ENCODE measurements at places on chromosomes 7 and 10.

DNA sequence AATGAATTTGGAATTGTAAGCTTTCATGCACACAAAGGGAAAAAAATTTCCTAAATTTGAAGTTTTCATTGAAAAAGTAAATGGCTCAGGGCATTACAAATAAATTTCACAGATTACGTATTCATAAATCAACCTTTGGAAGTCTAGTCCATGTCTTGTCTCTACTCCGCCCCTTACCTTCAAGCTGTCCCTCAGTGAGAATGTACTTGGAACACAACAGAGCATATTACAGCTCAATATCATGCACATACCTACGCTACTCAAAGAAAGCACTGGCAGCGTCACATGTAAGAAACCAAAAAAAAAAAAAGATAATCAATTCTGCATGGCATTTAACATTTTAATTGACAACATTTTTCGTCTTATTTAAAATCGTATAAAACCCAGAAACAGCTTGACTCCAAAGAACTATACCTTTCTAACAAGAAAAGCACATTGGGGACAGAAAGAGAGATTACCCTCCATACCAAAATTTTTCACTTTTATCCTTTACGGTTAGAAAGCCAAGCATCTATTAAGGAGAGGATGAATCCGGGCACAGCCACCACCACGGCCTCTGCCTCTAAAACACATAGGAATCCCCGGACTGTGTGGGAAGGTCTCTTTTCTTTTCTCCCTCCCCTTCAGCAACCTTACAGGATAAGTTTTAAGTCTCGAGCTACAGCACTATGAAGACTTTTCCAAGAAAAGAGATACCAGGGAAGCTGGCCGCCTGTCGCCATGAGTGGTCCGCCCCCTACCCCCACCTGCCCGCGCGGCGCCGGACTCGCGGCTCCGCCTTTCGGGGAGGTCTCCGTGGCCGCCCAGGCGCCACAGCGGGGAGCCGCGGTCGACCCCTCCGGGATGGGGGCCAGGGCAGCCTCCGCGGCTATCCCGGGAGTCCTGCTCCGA is 1.1 kb downstream of the JMJD1C start:
- no peak for DNase-seq

DNA sequence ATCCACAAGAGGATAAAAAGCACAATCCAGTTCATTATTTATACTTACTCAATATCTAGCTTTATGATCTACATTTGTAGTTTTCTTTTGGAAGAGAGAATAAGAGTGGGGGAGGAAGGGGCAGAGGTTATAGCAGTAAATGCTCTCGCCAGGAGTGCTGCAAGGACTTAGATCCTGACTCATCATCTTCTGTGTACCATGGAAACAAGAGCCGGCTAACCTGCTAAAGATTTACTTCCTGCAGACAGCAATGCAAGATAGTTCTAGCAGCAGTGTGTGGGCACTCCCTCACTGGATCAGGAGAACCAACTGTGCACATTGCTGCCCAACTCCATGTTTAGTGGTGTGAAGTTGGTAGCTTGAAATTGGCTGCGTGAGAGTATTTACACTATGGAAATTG is 47.7 kb upstream of the TRIL start:
- DNase-seq, result no peak

DNA sequence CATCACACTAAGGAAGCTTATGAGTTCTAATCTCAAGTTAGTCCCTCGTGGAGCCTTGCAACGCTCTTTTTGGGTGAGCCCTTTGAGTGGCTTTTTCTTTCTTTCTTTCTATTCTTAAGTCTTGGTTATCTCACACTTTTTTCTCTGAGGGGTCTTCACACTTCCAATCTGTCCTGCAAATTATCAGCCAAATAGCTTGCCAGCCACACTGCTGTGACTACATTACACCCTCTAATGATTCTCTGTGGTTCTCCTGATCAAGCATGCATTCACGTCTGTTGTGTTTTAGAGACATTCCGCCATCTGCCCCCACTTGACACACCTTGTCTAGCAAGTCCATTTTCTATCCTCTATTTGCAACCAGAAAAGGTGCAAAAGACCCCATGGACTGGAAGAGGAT is 340.2 kb downstream of the THSD7A start:
- DNase-seq, result no peak

- no peak for DNase-seq
Observed at GRCh38 chr10:28737096-28737495, 59.8 kb downstream of the BAMBI start.

DNA sequence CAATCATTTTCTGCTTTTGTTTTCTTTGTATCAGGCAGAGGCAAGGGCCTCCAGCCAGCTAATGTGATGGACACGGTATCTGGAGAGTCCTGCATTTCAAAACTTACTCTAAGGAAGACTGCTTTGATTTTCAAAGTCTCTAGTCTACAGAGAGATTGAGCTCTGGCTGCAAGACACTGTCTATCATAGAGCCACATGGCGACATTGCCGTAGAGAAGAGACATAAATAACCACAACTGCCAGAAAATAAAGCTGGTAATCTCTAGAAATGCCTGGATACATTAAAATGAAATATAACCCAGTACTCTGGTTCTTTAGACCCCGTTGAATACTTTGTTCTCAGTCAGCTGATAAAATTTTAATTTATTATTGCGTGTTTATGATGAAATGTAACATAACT is 90.8 kb downstream of the OTUD1 start:
- peak; percentile 17 for DNase-seq

DNA sequence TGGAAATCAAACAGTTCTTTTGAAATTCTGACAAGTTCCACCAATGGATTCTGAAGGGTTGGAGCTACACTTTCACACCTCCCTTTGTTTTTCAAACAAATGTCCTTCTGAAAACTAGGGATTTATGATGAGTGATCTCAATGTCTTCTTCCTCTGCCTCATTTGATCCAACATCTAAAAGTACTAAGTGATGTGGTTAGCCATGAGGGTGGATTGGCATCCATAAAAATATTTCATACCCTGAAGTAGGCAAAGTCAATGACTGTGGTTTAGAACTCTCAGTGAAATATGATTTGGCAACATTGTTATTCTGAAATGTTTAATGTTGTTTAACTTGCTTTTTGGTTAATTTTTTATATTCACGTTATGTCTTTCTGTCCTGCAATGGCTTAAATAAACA is 136.9 kb downstream of the MBL2 start:
- DNase-seq, result no peak

DNA sequence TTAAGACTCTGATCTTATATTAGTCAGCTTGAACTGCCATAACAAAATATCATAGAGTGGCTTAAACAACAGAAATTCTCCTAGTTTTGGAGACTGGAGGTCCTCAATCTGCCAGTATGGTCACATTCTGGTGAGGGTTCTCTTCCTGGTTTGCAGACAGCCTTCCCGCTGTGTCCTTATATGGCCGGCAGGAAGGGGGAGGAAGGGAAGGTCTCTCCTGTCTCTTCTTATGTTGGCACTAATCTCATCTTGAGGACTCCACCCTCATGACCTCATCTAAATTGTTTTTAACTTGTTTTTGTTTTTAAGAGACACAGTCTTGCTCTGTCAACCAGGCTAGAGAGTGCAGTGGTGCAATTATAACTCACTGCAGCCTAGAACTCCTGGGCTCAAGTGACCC is 53.1 kb downstream of the VPS41 start:
- no peak for DNase-seq

DNA sequence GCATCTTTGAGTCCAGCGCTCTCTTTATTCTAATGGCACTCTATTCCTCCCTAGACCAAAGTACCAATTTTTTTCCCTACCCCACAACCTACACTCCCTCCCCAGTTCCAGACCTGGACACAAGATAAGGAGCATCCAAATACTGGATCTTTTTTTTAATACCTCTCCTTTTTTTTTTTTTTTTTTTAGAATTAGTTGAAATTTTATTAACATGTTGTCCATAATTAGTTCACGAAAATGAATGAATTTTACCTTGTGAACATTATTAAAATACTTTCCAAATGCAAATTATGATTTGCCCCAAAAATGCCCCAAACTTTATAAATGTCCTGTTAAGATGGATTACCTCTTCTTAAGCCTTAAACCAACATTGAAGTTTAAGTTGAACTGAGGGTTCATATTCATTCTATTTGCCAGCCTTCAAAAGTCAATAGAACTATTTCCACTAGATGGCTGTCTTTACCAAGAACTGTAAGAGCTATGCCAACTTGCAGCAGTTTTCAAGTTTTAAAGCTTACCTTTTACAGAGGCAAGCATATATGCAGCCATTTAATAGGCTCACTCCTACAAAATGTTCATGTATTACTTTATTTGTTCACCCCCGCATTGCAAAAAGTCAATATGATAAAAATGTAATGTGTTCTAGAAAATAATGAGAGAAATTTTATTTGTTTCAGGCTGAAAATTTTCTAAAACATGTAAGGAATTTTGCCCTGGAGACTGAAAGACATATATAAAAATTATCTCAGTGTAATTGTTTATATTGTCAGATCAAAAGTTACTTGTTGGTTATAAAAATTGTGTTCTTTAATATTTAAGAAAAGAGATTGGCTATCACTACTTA is 39.7 kb upstream of the TNKS2 start:
- DNase-seq, result peak; percentile 26

- no peak for DNase-seq
Observed at GRCh38 chr10:93413252-93413689, 68.9 kb downstream of the MYOF start.

DNA sequence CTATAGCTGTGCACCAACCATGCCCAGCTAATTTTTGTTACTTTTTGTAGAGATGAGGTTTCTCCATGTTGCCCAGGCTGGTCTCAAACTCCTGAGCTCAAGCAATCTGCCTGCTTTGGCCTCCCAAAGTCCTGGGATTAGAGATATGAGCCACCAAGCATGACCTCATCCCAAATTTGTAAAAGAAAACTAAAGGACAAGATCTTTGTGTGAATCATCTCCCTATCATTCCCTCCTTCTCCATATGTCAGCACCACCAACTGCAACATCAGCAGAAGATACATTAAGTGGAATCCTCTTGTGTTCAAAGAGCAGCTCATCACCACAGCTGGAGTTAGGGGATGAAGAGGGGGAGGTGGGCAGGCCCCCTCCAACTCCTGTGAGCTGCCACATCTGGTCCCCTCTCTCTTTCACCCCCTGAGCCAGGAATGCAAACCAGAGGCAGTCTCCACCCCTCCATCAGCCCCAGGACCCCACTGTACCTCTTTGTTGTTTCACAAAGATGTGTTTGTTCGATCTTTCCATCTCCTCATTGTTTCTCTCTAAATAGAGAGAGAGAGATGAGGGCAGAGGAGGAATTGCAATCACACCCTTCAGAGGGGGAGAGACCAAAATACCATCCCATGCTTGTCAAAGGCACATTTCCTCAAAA is 47.3 kb upstream of the PIP4K2A start:
- no peak for DNase-seq

- no peak for DNase-seq
Observed at GRCh38 chr10:100736809-100737354, 8.5 kb upstream of the PAX2 start.

- DNase-seq, result peak; percentile 91
Observed at GRCh38 chr7:47622946-47623640, 41.2 kb upstream of the TNS3 start.

DNA sequence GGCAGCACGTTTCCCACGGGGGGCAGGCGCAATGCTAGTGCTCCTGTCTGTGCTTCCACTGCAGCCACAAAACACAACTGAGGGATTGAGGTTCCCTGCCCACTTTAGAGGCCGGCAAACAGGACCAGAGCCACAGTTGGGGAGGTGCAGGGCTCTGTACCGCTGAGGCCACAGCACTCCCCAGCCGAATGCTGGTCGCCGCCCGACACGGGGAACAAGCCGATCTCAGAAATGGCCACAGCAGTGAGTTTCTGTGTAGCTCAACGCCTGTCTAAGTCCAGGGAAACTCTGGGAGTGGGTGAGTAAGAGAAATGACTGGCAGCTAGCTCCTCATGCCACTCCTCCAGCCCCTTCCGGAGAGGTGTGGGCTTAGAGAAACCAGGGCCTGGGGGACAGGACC is 194.0 kb upstream of the VWC2 start:
- no peak for DNase-seq

GRCh38 chr10:24235471-24235870 is 26.5 kb downstream of the KIAA1217 start:
- no peak for DNase-seq

DNA sequence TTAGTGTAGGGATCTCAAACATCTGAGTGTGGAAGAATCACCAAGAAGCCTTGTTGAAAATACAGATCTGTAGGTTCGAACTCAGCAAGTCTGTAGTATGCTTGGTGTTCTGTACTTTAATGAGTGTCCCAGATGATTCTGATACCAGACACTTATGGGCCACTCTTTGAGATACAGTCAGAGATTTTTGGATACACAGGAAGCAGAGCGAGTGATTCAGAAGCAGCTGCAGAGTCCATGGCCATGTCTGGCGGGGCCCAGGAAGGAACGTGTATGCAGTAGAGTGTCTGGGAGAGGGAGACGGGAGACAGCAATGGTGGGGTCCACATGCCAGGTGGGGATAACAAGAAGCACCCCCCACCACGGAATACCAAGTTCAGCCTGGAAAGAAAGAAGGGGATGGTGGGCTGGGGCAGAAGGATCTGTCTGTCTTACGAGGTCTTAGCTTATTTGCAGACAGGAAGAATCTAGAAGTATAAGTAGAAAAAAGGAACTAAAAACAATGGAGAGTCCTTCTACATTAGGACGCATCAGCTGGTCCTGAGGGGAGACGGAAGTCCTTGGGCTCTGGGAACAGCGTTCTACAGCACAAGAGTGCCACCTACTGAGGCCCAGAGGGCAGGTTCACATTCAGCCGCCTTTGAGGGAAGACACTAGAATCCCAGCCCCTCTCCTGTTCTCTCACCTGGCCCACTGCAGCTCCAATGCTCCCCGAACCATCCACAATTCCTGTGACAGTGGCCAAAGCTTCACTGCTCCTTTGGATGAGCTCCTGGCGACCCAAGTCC is 55.4 kb downstream of the SLC37A3 start:
- DNase-seq, result no peak

- DNase-seq, result no peak
Observed at GRCh38 chr7:91431601-91432000, 167.4 kb downstream of the FZD1 start.

DNA sequence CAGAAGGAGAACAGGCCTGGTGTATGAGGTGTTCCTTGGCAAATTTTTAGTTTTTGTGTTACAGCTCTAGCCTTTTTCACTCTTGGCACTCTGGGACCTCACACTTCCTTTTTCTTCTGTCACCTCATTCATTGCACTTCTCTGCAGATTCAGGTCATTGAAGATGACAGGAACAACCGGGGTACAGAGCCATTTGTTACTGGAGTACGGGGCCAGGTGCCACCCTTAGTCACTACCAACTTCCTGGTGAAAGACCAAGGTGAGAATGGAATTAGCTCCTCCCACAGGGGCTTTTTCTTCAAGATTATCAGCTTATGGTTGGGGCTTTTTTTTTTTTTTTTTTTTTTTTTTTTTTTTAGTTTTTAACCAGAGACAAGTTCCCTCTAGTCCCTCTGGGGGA is 18.5 kb upstream of the CHCHD1 start:
- no peak for DNase-seq

DNA sequence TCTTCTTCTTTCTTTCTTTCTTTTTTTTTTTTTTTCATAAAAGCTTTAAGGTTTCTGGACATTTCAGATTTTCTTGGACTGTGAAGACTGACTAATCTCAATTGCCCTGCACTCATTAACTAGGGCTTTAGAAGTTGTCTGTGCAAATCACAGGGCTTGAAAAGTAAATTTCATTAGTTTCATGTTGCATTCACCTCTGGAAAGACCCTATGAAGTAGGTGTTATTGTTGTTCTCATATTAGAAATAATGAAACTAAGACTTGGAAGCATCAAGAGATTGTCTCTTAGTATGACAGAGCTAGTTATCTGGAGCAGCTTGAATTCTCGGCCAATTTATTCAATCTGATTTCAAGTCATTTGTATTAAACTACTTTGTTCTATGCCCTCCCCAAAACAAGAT is 28.2 kb upstream of the SEMA3D start:
- DNase-seq, result no peak
